ENCODE measurements at places on chromosomes 16 and 17.

DNA sequence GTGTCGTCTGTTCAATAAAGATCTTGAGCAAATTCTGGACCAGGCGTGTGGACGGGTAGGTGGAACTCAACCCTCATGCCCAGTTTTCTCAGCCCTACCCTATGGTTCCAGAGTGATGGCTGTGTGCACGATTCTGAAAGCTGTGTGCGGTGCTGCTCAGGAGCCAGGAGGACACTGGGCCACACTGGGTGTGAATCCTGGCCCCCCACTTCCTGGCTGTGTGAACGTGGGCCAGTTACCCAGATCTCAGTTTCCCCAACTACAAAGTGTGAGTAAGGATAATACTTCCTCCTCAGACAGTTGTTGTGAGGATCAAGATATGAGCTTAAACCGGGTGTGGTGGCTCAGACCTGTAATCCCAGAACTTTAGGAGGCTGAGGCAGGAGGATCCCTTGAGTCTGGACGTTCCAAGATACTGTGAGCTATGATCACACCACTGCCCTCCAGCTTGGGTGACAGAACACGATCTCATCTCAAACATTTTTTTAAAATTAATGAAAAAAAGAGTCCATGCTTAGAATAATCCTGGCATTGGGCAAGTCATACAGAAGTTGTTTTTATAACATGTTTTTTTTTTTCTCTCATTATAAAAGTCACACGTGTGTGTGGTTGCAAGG, 14.7 kb upstream of the MPRIP start:
- DNase-seq: no peak

DNA sequence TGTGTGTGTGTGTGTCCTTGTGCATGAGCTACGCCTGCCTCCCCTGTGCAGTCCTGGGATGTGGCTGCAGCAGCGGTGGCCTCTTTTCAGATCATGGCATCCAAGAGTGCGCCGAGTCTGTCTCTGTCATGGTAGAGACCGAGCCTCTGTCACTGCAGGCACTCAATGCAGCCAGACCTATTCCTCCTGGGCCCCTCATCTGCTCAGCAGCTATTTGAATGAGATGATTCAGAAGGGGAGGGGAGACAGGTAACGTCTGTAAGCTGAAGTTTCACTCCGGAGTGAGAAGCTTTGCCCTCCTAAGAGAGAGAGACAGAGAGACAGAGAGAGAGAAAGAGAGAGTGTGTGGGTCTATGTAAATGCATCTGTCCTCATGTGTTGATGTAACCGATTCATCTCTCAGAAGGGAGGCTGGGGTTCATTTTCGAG, 22.5 kb downstream of the STAT5A start:
- DNase-seq: no peak

GRCh38 chr16:5463820-5464219, 366.2 kb upstream of the EEF2KMT start:
- DNase-seq: no peak

DNA sequence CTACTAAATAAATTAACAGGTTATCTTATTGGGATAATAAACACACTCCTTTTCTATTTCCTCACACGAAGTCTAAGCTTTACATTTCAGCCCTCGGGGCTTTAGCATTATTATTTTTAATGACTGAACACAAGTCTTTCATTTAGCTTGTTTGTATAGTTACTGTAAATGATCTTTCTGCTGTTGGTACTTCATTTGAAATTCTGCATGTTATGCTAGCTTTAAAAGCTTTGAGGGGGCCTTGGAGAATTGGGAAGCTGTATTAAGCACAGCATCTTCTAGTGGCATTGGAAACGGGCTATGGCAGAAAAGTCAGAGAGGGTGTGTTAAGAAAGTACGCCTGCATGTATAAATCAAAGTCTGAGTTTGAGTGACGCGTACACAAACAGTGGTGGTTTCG, 243.7 kb downstream of the FTO start:
- DNase-seq: no peak

DNA sequence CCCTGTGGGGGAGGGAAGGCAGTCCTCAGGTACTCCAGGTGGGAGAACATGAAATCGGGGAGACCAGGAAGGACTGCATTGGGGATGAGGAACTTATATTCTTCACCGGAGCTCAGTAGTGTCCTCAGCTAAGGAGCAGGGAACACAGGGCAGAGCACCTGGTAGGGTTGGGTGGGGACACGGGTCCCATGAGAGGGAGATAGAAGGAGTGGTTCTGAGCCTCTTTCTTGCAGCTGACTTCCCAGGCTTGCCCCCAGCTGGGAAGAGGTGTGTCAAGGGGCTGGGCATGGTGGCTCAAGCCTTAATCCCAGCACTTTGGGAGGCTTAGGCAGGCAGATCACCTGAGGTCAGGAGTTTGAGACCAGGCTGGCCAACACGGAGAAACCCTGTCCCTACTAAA, 2.1 kb downstream of the FHOD1 start:
- no peak for DNase-seq

Measured in AG04449 (cell line).